ENCODE measurements at places on chromosomes 7 and 10.

DNA sequence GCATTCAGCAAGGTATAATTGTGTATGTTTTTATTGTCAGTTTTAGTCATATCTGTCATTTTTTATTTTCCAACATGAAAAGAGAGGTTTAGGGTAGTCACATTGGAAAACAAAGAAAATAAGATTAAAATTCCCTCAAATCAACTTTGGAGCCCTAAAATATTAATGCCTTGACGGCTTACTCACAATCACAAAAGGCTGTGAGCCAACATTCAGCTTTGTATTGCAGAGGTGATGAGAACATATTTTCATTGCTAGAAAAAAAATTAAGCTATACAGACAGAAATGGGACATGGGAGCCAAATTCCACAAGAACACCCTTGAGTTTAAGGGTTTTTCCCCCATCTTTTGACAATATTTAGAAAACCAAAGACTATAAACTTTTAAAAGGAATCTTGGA lies 30.2 kb downstream of the CALD1 start:
- DNase-seq: peak; percentile 31

DNA sequence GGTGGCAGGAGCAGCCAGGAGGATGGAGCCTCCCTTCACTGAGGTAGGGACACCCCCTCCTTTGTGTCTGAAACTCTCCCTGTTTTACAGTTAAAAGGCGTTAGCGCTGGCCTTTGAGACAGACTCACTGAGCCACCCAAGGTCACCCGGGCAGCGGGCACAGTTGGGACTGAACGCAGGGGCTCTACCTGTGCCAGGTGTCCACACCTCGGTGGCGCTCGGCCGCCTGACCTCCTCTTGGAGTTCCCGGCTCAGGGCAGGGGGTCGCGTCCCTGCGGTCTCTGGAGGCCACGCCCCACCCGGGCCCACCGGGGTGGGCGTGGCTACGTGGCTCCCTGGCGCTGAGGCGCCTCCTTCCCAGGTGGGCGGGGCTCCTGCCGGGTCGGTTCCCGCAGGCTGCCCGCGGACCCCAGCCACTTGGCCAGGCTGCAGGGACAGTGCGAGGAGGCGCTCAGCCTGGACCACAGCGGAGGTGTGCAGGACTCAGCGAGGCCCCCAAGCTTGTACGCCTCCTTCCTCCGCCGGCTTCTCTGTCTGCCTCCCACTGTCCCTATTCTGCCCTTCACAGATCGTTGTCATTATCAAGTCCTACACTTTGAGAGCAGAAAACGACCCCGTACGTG lies 39.9 kb upstream of the LEP start:
- no peak for DNase-seq

DNA sequence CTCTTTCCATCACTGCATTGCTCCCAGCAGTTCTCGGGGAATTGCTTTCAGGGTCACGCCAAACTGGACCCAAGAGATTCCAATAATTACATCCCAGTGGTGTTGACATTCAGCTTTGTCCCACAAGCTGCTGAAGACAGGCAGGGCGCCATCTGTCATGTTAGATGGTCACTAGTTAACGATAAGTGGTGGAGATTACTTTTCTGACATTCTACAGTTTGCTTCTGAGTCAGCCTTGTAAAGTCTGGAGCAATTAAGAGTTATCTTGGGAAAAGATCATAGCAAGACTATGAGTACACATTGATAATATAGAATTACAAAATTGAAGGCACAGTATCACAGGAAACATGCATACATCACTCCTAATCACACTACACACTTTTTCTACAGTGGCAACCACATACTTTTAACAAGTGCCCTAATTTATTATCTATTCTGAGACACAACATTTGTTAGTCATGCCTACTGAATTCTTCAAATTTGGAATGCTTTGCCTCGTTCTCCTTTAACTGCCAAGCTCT lies 41.9 kb downstream of the SEMA3C start:
- DNase-seq: peak; percentile 86

DNA sequence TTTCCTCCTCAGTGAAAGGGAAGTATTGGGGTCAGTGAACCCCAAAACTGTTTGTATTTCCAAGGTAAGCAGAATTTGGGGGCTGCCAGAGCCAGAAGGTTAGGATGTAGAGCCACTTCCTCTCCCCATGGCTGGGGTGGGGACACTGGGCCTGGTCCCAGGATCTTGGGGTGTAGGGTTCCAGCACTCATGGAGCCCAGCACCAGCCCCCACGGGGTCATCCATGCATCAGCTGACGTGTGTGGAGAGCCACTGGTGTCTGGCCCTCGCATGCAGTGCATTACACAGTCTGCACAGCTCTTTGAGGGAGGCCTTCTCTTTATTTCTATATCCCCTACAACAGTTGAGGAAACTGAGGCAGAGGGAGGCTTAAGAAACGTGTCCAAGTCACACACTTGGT lies 91.4 kb downstream of the ZMIZ1 start:
- no peak for DNase-seq

- no peak for DNase-seq
Observed at GRCh38 chr10:86556933-86557649, 35.5 kb upstream of the WAPL start.

GRCh38 chr10:121684276-121684675 lies 86.0 kb upstream of the FGFR2 start:
- DNase-seq: peak; percentile 62

DNA sequence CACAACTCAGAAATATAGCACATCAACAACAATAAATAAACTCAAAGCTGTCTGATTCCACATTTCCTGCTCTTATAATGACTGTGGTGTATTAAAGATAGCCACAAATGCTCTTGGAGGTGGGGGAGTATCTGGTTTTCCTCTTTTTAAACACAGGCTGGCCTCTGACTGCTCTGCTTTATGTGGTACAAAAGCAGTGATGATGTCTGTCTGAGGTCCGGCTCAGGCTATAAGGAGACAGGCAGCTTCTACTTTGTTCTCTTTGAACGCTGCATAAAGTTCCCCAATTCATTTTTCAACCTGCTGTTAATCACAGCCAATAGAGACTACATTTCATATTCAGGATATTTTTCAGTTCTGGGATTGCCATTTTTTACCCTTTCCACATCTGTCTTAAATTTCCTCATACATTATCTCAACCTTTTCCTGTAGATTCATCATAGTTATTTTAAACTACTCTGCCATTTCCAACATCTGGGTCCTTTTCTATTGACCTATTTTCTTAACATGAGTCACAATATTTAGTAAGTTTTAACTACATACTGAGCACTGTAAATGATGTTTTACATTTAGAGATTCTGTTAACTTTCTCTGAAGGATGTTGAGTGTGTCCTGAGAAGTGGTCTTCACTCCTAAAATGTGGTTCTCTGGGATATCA lies 64.9 kb downstream of the CRPPA start:
- peak; percentile 59 for DNase-seq
